ENCODE measurements at places on chromosomes 7 and 10.

- no peak for DNase-seq
These were observed 18.6 kb downstream of the C7orf33 start for GRCh38 chr7:148609045-148609725.

DNA sequence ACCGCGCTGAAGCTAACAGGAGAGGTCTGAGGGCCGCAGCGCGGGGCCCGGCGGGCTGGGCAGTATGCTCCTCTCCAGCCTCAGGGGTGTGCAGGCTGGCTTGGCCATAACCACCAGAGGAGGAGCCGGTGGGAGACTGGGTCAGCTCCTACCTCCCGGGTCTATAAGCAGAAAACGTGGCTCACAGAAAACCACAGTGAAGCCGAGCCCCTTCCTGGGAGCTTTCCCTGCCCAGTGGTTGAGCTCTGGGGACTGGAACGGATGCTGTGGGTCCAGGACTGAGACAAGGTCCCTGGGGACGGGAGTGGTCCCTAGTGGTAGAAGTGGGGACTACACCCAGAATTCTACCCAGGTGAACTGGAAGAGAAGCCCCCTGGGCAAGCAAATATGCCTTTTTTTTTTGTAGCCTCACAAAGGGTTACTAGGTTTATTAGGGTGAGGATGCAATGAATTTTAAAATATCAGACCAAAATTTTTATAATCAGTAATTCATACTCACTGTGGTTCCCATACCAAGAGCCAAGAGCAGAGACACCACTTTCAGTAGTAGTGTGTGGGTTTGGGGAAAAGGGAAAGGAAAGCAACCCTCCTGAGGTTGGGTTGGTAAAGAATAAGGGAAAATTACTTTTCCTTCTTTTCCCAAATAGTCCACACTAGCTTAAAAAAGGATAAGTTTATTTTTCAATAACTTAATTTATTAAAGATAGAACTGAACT, 67.9 kb upstream of the PRKCQ start:
- DNase-seq = no peak

- no peak for DNase-seq
These were observed 127.7 kb downstream of the JAZF1 start for GRCh38 chr7:28052933-28053332.

DNA sequence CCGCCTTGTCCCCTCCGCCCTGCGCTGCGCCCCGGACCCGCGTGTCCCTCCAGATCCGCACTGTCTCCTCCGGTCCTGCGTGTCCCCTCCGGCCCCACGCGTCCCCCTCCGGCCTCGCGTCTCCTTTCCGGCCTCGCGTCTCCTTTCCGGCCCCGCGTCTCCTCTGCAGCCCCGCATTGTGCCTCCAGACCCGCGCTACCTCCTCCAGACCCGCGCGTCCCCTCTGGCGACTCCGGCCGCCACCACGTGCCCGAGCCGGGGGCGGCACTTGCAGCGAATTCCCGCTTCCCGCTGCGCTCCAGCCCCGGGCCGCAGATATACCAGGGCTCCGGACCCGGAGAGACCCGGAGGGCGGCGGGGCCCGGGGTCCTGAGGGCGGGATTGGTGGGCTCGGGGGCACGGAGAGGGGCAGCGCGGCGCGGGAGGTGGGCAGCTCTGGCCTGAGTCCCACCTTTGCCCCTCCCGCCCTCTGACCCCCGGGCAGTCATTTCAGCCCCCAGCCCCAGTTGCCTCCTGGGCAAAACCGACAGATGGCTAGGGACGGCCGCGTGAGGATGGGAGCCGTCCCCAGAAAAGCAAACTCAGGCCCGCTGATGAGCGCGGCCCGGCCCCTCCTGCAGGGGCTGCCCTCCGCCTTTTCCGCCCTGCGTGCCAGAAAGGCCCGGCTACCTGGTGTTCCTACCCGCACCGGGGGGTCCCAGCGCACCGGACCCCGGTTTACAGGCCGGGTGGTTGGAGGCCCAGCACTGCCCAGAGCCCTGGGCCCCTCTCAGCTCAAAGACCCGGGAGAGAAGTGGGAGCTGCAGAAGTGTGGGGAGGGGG, 56.5 kb downstream of the RBM17 start:
- no peak for DNase-seq
